ENCODE measurements at places on chromosomes 6 and 20.

GRCh38 chr6:3317741-3318211 is 59.0 kb downstream of the PSMG4 start:
- DNase-seq, result no peak

GRCh38 chr6:13669476-13669875 is 42.2 kb downstream of the RANBP9 start:
- no peak for DNase-seq

GRCh38 chr6:43762966-43763695 is 6.9 kb upstream of the VEGFA start:
- no peak for DNase-seq

GRCh38 chr6:51855310-51856082 is 231.9 kb downstream of the PKHD1 start:
- DNase-seq, result no peak

DNA sequence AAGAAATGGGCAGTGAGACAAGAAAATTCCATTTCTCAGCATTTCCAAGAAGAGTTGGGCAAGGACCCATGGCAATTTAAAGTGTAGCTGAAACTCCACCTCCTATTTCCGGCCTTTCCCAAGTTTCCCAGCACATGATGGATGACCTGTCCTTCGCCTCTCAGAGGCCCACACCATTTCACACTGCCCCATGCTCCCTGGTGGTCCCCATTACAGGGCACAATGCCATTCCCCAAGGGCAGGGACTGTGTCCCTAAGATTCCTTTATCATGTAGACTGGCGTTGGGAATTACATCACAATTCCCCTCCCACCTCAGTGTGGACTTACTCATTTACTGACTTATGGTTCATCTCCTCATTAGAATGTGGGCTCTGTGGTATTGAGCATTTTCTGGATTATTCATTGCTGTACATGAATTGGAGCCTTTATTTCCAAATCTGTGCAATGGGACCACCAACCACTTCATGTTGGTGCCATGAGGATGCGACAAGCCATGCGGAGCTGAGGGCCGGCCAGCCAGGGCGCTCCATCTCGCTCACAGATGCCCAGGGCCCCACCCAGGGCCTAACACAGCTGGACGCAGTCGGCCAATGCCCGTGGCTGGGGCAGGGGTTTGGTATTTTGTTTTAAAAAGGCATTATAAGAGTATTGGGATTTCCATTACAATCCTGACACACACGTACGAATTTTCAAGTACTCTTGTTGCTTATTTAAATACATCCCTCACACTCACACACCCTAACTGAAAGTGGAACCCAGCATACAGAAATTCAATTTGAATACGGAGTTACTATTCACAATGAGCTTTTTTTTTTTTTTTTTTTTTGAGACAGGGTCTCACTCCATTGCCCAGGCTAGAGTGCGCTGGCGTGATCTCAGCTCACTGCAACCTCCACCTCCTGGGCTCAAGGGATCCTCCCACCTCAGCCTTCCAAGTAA is 5.4 kb downstream of the ACSS1 start:
- no peak for DNase-seq

DNA sequence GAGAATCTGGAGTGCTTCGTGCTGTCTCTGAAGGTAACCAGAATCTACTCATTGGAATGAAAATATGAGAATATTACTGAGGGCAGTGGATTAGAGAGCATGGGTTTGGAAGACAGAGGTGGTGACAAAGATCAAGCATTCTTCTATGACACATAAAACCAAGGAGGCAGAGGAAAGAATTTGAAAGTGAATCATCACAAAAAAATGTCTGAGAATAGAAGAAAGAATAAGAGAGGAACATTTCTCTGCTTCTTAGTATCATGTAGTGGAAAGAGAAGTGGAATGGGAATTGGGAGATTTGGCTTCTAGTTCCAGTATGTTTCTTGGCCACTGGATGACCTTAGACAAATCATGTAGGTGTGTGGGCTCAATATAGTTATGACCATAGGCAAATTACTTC is 474.0 kb downstream of the TFAP2B start:
- no peak for DNase-seq

DNA sequence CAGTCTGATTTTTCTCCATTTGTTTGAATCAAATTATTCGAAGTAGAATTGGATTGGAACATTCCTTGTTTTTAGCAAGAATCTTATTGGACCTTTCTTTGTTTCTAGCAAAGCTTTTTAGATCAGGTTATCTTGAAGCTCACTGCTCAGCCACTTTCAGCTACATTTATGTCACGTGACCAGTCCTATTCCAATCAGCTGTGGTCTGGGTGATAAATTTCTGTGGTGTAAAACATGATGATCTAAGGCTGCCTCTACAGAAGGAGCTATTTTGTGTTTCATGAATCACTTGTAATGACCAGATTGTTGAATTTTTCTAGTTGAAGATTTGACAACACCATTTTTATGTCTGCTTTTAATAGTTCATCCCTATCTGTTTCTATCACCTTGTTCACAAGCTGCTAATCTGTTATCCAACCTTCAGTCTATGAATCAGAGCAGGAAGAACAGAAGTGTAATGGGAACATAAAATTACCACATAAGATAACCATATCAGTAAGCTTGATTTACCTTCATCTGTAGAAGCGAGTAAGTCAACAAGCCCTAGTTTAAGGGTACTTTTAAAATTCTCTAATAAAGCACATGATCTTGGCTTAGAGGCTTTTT is 101.0 kb upstream of the MAP3K7 start:
- DNase-seq, result no peak

DNA sequence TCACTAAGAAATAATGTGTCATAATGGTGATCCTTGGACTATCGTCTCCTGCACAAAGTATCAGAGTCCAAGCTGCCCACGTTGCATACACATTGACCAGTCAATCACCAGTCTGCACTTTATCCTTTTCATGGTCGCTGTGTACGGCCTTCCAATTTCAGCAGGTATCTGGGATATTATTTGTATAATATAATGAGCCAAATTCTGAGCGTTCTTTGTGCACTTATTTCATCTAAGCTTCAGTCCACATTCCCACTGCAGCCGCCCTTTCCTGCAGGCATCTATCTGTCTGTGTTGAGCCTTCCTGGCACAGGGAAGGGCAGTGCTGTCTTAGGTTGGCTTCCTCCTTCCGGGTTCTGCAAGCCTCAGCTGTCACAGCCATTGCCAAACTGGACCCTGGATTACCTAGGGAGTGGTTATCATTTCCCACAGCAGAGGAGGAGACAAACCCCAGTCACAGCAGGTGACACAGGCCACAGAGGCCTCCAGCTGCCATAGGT is 174.3 kb downstream of the TTLL2 start:
- DNase-seq, result no peak

GRCh38 chr6:4358414-4359107 is 223.2 kb upstream of the ECI2 start:
- no peak for DNase-seq

DNA sequence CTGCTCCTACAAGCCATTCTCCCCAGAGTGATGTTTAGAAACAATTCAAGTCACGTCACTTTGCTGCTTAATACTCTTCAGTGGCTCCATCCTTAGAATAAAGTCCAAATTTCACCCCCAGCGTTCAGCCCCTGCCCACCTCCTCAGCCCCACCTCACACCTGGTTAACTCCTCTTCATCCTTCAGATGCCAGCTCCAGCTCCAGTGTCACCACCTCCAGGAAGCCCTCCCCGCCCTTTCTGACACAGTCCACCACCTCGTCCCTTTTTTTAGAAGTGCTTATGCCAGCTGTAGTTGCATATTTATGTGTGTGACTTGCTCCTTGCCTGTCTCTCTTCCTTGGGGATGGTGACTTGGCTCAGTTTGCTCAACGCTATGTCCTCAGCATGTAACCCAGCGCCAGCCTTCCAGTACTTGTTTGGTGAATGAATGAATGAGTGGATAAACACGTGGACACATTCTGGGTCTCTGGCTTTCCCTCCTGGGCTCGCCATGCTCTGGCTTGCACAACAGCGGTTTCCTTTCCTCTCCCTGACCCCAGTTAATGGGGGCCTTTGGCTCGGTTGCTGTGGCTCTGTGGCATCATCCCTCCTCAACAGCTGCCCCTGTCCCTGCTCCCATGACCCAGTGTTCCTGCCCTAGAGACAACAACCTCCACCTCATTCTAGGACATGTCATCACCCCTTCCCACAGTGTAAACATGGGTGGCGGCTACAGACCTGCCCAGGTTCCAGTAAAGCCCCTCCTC is 3.7 kb upstream of the IP6K3 start:
- DNase-seq, result no peak

DNA sequence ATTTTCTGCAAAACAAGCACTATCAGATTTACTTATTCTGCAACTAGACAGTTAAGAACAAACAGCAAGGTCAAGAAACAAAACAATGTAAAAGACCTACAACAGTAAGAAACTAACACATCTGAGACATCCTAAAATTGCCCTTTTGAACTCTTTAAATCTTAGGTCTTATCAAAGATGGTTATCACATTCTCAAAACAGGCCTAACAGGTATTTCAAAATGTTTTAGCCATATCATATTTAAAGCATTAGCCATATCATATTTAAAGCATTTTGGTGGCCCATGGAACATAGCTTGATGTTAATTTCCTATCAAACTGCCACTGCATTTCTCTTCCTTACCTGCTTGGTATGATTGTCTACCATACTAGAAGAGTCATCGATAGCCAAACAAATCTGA is 11.1 kb upstream of the LYRM2 start:
- no peak for DNase-seq

- no peak for DNase-seq
Measured at GRCh38 chr6:92779746-92780145, 639.6 kb downstream of the EPHA7 start.

GRCh38 chr20:64073476-64074183 is 5.7 kb downstream of the RGS19 start:
- no peak for DNase-seq

GRCh38 chr6:41678511-41679084 is 40.3 kb downstream of the MDFI start:
- DNase-seq, result no peak

DNA sequence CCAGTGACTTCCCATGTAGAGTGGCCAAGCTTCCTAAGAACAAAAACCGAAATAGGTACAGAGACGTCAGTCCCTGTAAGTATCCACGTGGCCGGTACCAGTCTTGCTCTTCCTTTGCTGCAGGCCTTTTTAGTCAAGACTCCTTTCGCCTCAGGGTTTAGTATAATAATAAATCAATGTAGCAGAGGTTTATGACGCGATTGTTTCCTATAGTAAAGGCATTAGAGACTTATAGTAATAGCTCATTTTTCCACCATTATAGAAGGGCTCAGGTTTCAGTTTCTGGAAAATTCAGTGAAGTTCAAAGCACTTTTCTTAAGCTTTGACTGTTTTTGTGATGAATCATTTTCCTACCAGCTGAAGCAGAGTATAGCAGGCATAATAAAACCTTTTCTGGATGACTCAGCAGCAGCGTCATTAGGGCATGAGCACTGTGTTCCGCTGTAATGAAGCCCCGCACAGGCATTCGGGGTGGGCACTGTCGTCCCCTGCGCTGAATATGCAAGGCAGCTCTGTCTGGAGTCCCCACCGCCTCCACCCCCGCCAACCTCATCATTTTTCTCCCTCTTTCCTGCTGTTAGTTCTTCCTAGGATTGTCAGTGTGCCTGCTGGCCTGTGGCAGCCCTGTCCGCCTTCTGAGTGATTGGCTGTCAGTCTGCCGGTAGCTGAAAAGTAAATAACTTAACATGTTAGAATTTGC is 51.3 kb downstream of the PTPN1 start:
- DNase-seq, result no peak

DNA sequence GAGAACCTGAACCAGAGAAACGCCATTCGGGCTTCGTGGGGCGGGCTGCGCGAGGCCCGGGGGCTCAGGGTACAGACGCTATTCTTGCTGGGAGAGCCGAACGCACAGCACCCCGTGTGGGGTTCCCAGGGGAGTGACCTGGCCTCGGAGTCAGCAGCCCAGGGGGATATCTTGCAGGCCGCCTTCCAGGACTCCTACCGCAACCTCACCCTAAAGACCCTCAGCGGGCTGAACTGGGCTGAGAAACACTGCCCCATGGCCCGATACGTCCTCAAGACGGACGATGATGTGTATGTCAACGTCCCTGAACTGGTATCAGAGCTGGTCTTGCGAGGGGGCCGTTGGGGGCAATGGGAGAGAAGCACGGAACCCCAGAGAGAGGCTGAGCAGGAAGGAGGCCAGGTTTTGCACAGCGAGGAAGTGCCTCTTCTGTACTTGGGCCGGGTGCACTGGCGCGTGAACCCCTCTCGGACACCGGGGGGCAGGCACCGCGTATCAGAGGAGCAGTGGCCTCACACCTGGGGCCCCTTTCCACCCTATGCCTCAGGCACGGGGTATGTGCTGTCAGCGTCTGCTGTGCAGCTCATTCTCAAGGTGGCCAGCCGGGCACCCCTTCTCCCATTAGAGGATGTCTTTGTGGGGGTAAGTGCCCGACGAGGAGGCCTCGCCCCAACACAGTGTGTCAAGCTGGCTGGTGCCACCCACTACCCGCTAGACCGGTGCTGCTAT is 904 bp downstream of the B3GALT4 start:
- DNase-seq, result no peak

DNA sequence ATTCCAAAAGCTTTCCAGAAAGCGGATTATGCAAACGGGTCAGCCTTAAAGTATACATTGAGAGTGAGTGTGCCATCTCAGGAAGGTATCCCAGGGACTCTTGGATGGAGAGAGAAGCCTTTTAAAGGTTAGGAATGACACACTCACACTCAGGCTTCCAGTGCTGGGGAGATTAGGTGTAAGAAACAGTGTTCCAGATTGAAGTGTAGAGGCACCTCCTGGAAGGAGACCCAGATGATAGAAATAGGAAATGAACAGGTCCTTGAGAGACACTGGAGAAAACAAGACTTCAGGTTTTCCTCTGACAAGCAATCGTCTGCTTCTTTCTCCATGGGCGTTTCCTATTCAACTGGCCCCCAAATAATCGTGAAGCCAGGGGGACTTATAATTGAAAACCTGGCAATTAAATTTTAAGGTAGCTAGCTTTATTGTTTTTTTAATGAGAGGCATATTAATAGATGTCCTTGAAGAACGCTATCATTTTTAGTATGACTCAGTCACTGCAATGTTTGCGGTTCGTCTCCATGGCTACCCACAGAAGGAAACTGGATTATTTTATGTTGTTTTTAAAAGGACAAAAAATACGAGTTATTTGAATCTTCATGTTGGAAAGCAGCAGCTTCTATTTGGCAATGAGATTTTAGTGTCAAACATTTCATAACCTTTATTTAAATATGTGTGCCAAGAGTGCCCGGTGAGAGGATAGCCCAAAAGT is 85.3 kb downstream of the TRMT6 start:
- peak; percentile 2 for DNase-seq

Data from activated CD4-positive, CD25-positive, alpha-beta regulatory T cell (primary cell).